Kasumi-1 (cell line): ENCODE measurements at places on chromosomes 4 and X.

- no peak for DNase-seq
Observed at GRCh38 chr4:114251020-114251419, 271.6 kb upstream of the ARSJ start.

DNA sequence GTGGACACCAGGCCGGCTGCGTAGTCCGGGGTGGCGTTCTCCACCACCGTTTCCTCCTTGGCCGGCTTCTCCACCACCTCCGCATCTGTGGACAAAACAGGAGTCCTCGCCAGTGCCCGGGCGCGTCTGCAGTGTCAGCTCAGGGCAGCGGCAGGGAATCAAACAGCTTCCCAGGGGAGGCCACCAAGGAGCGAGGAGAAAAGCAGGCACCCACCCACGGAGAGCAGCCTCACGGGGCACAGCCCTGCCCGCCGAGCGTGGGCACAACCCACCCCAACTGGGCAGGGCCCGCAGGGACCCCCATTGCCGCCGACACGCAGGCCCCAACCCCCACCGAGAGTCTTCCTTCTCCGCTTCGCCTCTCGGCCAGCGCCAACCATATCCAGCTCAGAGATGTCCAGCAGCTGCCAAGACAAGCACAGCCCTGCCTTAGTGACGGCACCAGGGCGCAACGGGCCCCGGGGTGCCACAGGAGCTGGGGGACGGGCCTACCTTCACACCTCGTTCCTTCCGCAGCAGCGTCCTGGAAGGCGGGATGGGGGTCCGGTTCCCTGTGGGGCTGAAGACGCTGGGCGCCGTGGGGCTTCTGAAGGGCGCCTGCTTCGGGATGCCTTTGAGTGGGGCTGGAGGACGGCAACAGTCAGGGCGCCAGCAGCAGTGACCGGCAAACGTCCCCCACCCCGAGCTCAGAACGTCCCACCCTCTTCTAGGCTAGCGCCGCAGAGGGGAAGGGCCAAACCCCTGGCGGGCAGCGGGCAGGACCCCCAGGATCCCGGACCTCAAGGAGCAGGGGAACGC is 22.8 kb downstream of the NELFA start:
- DNase-seq, result no peak

DNA sequence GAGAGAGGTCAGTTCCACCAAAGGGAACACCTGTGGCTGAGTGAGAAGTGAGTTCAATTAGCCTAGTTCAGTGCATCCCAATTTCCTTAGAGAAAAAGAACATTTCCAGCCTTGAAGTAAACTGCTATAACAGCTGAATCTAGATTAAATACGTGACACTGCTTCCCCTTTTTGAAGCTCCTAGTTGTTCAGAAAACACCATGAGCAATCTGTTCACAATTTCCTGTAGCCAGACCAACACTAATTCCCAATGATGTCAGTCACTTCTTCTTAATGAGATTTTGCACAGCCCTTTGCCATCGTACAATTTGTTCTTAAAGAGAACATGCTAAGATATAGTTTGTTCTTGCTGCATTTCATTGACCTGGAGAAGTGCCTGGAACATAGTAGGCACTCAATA is 144.6 kb upstream of the EDNRA start:
- DNase-seq, result peak; percentile 71

- DNase-seq, result no peak
Observed at GRCh38 chr4:75779105-75779757, 54.9 kb downstream of the USO1 start.

GRCh38 chrX:3448563-3448962 is 102.1 kb upstream of the MXRA5 start:
- DNase-seq, result no peak

DNA sequence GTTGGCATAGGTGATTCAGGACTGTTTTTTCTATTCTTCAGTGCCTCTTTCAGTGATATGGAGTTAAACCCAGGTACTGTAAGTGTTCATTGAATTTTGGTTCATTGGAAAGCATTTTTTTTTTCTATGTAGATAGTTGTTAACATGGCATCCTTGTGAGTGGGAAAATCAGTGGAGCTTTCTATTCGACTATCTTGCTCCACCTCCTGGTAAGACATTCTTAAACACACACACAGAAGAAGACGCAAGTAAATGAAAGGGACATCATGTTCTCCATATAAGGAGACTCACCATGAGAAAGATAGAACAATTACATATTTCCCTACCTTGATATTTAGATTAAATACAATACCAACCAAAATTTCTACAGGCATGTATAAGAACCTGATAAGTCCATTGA is 598.5 kb upstream of the SPANXN1 start:
- DNase-seq, result no peak

GRCh38 chr4:123405267-123405865 is 8.8 kb downstream of the SPRY1 start:
- DNase-seq, result no peak

- no peak for DNase-seq
Observed at GRCh38 chrX:1528186-1528883, 8.7 kb downstream of the P2RY8 start.

DNA sequence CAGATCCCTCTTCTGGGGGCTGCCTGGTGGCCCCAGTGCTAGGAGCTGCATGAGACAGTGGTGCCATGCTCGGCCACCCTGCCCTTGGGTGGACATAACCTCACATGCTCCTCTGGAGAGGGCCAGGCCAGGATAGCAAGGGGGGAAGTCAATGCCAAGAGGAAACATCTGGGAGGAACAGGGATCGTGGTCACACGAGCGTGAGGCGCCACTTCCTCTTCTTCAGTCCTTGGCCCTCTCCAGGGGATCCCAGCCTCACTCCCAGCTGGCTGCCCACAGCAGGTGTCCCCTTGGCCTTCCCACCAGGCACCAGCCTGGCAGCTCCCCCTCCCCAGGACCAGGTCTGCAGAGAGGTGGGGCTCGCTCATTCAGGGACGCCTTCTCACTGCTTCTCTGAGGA is 28.6 kb downstream of the TBC1D14 start:
- peak; percentile 82 for DNase-seq

GRCh38 chrX:49754233-49754857 is 58.6 kb upstream of the PAGE1 start:
- peak; percentile 55 for DNase-seq

- no peak for DNase-seq
Observed at GRCh38 chr4:153119626-153120025, 84.6 kb upstream of the TRIM2 start.

- no peak for DNase-seq
Observed at GRCh38 chr4:5465529-5465928, 242.8 kb downstream of the EVC2 start.

- no peak for DNase-seq
Observed at GRCh38 chr4:104519588-104519987, 24.9 kb upstream of the CXXC4 start.

GRCh38 chr4:5917672-5918071 is 24.8 kb upstream of the CRMP1 start:
- no peak for DNase-seq

DNA sequence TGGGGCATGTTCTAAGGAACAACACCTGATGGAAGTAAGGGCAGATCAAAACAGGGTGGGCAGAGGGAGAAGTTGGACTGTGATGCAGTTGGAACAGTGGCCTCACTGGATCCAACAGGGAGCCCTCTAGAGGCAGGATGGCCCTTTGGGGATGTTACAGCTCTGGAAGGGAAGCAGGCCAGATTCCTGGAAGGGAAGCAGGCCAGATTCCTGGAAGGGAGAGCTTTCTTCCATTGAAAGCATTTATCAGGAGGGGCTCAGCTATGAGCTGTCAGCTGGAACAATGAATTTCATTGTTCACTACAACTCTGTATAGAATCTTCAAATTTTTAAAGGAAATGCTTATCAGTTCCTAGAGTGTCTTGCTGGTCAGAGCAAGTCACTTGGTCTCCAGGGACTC is 17.7 kb downstream of the IL15 start:
- no peak for DNase-seq

DNA sequence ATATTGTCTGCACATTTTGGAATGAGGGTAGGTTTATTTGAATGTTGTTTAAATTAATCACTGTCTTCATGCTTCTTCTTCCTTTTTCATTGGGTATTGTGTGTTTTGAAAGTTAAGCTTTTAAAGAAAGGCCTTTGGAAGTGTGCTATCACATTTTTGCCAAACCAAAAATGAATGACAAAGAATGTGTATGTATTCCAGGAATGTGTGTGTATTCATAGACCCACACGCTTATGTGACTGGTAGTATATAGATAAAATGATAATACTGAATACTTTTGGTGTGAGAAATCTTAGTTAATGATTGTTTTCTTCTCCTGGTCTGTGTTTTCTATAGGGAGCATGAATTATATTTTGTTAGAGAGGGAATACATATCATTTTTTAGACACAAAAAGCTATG is 404.4 kb downstream of the TLL1 start:
- DNase-seq, result no peak

- DNase-seq, result no peak
Observed at GRCh38 chrX:11509786-11510185, 155.9 kb downstream of the ARHGAP6 start.

DNA sequence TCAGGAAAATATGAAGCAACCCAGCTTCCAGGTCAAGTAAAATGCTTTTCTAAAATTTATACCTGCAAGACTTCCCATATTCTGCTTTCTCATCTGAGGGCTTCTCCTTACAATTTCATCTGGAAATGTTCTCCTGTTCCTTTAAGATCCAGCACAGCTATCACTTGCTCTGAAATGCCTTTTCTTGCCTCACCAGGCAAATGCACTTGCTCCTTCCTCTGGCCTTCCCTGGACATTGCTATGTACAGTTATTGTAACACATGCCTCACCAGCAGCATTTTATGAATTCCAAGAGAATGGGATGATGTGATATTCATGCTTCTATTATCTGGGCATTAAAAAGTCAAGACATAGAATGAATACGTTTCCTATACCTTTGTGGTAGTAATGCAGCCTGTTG is 842.1 kb upstream of the INTU start:
- DNase-seq, result no peak

DNA sequence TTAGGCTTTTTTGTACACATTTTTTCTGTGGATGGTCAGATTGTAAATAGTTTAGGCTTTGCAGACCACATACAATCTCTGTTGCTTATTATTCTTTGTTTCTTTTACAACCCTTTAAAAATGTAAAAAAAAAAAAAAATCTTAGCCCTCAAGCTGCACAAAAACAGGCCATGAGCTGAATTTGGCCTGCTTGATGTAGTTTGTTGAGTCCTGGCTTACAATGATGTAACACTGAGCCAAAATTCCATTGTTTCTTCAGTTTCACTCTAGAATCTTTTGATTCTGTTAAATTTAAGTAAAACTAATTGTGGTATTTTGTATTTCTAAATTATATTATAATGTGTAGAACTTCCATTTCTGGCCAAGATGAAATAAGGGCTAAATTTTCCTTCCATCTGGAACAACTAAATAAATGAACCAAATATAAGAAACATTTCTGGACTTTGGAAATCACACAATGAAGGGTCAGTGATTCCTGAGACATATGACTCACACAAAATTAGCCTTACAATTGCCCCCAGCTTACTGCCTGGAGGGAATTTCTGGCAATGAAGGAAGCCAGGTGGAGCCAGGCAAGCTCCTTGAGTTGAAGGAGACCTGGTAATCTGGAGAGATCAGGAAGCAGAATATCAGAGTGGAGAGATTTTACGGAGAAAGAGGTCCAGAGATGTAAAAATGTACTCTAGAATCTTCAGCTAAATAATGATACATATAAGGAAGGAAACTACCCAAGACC is 29.8 kb downstream of the IQCM start:
- no peak for DNase-seq

DNA sequence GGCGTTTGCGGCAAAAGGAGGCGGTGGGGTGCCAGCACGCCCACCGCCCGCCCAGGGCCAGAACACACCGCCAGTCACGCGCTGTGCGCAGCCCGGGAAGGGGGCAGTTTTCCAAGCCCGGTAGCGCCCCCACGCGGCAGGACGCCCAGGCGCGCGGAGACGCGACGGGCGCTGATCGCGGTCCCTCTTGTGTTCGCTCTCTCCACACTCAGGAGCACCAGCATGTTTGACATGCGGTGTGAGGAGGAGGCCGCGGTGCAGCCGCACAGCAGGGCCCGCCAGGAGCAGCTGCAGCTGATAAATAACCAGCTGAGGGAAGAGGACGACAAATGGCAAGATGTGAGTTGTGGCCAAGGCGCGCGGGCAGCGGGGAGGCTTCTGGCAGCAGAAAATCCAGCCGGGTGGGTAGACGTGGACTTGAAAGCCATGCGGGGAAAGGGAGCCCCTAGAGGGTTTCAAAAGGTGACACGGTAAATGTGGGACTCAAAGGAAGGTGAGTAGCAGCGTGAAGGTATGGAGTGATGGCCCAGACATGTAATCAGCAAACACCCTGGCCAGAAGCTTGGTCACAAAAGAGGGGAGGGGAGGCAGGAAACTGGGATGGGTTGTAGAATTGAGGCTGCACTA is 104.1 kb downstream of the PHOX2B start:
- no peak for DNase-seq

GRCh38 chr4:189088780-189089179 is 851.9 kb upstream of the FRG1 start:
- no peak for DNase-seq

GRCh38 chrX:40097141-40097503 is 636 bp downstream of the BCOR start:
- no peak for DNase-seq

DNA sequence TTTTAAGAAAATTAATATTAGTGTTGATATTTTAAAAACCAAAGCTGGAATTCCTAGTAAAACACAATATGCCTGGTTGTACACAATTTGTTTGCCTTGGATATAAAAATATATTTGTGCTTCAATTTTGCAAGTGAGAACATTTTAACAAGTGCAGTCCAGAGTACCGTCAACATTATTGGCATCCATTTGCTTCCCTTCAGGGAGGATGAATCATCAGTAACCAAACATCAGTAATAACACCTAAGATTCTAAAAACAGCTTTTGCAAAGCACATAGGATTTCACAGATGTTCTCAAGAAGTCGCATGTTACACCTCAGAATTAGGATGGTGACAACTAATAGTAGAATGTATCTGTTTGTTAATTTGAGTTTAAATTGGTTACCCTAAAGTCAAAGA is 262.6 kb upstream of the BMP3 start:
- DNase-seq, result no peak

GRCh38 chr4:52069571-52069970 is 18.5 kb downstream of the SPATA18 start:
- DNase-seq, result no peak

DNA sequence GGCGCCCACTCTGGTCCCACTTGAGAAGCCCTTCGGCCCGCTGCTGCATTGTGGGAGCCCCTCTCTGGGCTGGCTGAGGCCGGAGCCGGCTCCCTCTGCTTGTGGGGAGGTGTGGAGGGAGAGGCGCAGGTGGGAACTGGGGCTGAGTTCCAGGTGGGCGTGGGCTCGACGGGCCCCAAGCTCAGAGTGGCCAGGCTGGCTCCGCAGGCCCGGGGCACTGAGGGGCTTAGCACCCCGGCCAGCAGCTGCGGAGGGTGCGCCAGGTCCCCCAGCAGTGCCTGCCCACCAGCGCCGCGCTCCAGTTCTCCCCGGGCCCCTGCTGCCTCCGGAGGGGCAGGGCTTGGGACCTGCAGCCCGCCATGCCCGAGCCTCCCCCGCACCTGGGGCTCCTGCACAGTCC is 65.2 kb upstream of the SMIM10 start:
- no peak for DNase-seq
